Activated T-helper 17 cell treated with anti-CD3 and anti-CD28 coated beads, Interleukin-2, amount 50 U/mL, for 72 hours (primary cell): ENCODE measurements at places on chromosomes 3 and 15. TPM values are rescaled to one million over a fixed set of nuclear protein-coding genes. Genes with fewer than 3 reads are reported as not detected.

GRCh38 chr15:43915631-43916325 lies 89.0 kb downstream of the WDR76 start:
- no peak for ATAC-seq

DNA sequence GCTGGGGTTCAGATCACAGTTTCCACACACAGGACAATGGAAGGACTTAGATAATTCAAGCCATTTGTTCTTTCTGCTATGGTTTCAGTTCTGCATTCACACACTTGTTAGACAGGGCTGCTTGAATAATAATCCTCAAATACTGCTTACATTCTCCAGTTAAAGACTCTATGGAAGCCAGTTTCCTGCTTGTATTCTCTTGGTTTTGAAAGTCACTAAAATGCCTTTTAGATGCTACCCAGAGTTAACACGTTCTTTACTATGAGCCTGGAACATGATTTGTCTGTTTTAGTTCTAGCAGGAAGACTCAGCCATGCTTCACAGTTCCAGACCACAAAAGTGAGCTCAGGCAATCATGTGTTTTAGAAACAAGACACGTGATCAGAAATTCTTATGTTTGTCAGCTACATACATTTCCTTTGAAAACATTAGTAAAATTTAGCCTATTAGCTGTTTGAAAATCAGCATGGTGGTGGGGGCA lies 152.4 kb downstream of the LEKR1 start:
- no peak for ATAC-seq

FGF12 gene
- 0.37 TPM for total RNA-seq

- ATAC-seq = no peak
Observed at GRCh38 chr15:30956216-30957124, 35.0 kb downstream of the MTMR10 start.

- ATAC-seq = no peak
Observed at GRCh38 chr3:64957408-64958198, 269.8 kb upstream of the ADAMTS9 start.

- no peak for ATAC-seq
Observed at GRCh38 chr3:44890258-44890657, 15.8 kb downstream of the TGM4 start.

GRCh38 chr3:134361162-134361835 lies 12.9 kb downstream of the AMOTL2 start:
- no peak for ATAC-seq

GRCh38 chr3:20097015-20097414 lies 56.8 kb downstream of the KAT2B start:
- no peak for ATAC-seq

GRCh38 chr3:139355891-139356290 lies 12.1 kb downstream of the MRPS22 start:
- no peak for ATAC-seq

- ATAC-seq = peak; percentile 29
Observed at GRCh38 chr3:128068156-128068620, 16.0 kb downstream of the SEC61A1 start.

DNA sequence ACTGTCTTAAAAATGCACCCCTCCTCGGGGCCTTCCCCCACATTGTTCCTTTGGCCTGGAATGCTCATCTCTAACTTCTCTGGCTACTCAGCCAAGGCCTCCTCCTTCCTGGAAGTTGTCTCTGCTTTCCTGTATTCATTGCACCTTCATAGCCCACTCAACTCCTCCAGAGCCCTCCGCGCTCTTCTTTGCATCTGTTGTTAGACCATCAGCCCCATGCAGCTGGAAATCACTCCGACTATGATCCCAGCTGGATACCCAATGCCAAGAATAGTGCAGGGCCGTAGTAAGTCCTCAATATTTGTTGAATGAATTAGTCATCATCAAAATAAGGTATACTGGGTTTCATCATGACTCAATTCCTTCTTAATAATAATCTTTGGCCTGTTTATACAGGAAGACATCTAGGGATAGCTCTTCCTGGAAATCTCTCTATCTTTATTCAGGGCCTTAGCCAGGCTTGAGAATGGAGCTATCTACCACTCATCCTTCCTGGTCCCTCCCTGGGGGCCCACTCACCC lies 112.7 kb downstream of the SYNPR start:
- ATAC-seq = no peak

UCN2 gene
- not detected for total RNA-seq

DNA sequence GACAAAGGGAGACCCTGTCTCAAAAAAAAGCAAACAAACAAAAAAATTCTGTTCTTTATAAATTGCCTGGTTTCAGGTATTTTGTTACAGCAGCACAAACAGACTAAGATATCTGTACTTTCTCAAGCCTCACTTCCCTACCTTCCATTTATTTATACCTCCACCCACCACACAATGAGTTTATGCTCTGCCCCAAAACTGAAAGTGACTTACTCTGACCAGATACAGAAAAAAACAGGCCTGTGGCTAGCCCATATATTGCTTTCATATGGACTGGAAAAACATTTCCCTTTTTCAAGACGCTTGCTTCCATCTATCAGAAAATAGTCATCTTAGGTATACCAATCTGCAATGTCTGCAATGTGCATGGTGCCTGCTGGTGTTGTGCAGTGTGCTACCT lies 8.7 kb upstream of the GPD1L start:
- ATAC-seq = no peak

DAZL gene
- total RNA-seq = 0.09 TPM

- no peak for ATAC-seq
Observed at GRCh38 chr3:117439812-117440211, 730.2 kb downstream of the TUSC7 start.

GRCh38 chr15:64766058-64766457 lies 9.3 kb downstream of the RBPMS2 start:
- ATAC-seq = no peak

GRCh38 chr3:9109568-9109914 lies 139.9 kb downstream of the SRGAP3 start:
- ATAC-seq = no peak

DNA sequence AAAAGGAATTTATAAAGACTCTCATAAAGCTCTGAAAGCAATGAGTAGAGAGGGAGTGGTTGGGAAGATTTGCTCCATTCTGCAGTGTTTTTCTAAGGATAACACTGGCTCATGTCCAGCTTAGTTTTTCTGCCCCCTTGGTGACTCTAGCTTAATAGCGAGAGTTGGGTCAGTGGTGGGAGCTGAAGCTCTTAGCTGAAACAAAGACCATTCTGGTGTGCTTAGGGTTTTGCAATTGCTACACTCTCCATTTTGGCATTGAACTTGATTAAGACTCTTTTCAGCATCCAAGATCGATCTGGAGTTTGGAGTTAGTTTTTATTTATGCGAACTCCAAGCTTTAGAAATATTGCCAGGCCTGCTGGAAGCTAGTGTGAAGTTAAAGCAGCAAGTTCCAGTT lies 98.0 kb downstream of the ATG7 start:
- no peak for ATAC-seq

GRCh38 chr3:194220901-194221326 lies 85.0 kb downstream of the HES1 start:
- ATAC-seq = no peak

- no peak for ATAC-seq
Observed at GRCh38 chr15:69881766-69882165, 216.0 kb downstream of the TLE3 start.

GOLGA8A gene
- total RNA-seq = 560 TPM

DNA sequence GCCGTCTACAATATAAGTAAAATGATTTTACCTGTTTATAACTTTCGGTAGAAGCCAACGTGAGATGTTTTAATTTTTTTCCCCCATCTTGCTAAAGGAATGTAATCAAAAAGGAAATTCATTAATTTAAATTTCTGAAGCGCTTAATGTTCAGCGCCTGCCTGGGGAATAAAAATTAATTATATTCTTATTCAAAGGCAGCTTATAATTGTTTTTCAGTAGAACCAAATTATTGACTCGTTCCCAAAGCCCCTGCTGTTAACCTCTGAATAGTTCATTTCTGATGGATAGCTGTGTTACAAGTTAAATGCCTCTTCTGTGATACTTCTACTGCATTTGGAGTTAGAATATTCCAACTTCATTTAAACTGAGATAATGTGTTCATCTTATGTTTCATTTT lies 51.6 kb downstream of the ARMC8 start:
- no peak for ATAC-seq

DNA sequence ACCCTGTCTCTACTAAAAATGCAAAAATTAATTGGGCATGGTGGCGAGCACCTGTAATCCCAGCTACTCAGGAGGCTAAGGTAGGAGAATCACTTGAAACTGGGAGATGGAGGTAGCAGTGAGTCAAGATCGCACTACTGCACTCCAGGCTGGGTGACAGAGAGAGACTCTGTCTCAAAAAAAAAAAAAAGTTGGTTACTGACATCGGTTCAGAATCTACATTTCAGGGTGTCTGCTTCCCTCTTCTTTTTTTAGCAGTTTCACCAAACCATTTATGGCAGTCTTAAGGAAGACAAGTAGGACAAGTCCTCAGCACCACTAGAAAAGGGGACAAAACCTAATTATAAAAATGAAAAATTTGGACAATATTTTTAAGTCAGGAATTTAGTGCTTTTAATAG lies 3.3 kb upstream of the USP4 start:
- no peak for ATAC-seq

DNA sequence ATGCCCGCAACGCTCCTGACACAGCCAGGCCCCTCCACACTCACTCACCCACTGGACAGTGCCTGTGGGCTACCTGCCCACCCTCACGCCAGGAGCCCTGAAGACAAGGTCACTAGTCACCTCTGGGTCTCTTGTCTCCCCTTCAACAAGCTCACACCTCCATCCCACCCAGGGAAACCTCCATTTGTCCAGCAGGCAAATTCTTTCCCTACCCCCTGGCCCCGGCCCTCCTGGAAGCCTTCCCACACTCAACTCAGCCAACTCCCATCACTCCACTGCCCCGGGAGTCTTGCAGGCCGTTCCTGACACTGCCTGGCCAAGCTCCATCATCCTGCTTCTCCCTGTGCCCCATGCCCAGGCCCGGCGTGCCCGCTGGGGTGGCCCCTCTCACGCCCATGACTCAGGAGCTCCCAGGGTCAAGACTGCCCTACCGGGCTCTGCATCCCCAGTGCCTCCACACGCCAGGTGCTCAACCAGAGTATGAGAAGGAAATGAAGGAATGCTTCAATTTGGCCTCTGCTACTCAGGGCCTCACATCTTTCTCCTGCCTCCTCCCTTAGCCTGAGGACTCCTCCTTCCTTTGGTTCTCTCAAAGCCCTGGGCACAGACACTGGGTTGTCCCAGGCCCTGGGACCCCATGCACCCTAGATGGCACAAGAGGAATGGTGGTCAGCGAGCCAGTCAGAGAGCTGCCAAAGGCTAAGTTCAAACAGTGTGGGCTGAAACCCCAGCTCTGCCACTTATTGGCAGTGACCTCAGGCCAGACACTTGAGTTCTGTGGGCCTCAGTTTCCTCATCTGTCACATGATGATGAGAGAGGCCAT lies 88.6 kb downstream of the SEC22A start:
- ATAC-seq = no peak

GRCh38 chr3:37543666-37544065 lies 318.0 kb upstream of the CTDSPL start:
- no peak for ATAC-seq

DNA sequence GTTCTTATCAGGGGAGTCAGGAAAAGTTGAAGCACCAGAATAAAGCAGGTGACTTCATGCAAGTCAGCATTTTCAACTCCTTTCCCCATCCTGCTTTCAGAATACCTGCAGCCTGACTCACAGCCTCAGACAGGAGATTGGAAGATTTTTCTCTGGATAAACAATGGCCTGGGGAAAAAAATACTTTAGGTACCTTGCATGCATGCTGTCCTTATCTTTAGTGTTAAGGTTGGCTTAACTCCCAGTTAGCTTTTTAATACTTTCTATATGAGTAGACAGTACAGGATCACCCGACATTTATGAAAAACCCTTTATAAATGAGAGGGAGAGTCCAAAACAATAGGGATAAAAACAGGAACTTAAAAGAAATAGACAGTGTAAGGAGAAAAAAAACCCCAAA lies 53.6 kb downstream of the PAK2 start:
- ATAC-seq = no peak

- no peak for ATAC-seq
Observed at GRCh38 chr15:72136170-72137051, 18.2 kb downstream of the SENP8 start.

GPR171 gene
- total RNA-seq = 131 TPM

- no peak for ATAC-seq
Observed at GRCh38 chr3:169984292-169984691, 17.7 kb downstream of the SEC62 start.

DNA sequence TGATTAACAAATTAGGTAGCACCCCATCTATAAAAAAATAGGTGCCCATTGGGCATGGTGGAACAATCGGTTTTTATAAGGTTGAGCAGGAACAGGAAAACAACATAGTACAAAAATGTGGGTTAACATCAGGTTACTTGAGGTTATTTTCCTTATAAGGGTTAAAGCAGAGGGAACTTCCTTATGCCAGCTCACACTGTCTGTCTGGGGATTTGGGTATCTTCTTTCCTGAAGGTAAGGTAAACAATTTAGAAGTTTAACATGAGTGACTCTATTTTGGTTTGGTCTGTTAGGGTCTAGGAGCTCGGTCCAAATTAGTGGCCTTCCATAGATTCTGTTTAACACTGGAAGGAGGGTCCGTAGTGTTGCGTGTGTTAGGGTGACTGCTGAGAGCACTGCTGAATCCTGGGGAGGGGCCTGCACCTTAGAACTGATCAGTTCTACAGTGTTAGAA lies 14.7 kb downstream of the CHD2 start:
- peak; percentile 76 for ATAC-seq

GRCh38 chr15:90530250-90531051 lies 728 bp downstream of the CRTC3 start:
- ATAC-seq = peak; percentile 48

GRCh38 chr3:174397848-174398247 lies 461.3 kb upstream of the NAALADL2 start:
- ATAC-seq = no peak

DNA sequence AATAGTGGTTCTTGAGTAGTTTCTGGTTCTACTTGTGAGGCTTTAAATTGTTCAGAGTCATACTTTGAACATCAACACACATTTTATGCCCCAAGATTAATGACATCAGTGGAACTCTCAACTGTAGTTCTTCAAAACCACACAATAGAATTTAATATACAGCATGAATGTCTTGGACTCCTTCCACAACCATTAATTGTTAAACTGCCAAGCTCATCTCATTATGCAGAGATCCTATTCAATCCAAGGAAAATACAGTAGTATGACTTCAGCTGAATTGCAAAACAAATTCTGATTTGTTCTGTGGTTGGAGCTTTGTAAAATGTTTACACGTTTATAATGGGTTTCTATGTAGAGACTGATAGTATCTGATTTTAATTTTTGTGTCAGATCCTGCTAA lies 199.2 kb upstream of the SLC2A2 start:
- ATAC-seq = no peak

SMCO1 gene
- not detected for total RNA-seq

DNA sequence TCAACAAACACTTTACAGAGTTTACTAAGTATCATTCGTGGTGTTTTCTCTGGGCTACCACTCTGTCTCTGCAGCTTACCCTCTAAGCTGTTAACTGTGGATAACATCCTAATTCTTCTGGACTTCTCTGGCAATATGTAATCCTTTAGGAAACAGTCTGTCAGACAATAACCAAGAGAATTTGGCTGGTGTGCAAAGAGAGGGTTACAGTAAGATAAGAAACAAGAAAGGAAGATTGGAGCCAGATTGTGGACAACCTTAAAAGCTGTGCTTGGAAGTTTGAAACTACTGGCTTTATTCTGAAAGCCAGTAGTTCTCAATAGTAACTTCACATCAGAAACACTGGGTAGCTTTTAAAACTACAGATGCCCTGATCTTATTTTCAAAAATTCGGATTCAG lies 778 bp downstream of the ARL6 start:
- ATAC-seq = no peak
